ENCODE measurements at places on chromosomes 2 and 18.

DNA sequence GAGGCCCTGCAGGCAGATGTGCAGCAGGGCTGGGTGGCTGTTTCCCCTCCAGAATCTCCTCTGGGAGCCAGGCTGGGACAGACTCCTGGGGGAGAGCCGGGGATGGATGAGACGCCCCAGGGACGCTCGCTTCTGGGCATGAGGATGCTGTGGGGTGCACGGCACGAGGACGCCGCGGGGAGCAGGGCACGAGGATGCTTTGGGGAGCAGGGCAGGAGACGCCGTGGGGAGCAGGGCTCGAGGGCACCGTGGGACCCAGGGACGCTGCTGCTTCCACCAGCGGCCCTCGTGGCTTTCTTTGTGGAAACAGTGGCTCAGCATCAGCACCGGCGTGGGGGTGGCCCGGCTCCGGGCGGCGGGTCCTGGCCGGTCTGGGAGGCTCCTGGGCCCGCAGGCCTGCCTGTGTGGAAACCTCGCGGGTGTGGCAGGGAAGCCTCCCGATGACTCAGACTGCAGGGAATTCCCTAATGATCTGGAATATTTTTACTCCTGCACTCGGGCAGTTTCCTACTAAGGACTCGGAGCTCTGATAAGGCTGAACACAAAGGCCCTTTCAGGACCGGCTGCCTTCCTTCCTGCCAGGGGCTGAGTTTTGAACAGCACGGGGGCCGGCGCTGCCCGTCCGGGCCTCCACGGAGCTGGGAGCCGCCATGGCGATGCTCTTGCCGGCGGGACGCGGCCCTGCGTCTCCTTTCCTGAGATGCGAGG, 62.6 kb downstream of the NFATC1 start:
- DNase-seq, result peak; percentile 93

- DNase-seq, result peak; percentile 59
Observed at GRCh38 chr2:12931186-12931844, 214.6 kb downstream of the TRIB2 start.

DNA sequence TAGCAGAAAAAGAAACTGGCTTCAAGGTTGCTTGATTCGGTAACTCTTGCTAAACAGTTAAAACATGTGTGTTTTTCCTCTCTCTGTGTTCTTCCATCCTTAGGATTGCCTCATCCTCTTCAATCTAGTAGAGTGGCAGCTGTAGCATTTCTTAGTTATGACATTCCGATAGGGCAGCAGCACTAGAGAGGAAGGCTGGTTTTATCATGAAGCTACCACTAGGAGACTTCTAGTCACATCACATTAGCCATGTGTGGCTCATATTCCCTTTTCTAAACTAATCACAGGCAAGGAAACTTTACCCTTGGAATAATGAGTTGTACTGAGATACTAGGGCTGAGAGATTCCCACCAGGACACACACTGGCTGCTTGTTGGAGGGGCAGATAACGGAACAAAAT, 187.6 kb downstream of the DOK6 start:
- DNase-seq, result no peak

DNA sequence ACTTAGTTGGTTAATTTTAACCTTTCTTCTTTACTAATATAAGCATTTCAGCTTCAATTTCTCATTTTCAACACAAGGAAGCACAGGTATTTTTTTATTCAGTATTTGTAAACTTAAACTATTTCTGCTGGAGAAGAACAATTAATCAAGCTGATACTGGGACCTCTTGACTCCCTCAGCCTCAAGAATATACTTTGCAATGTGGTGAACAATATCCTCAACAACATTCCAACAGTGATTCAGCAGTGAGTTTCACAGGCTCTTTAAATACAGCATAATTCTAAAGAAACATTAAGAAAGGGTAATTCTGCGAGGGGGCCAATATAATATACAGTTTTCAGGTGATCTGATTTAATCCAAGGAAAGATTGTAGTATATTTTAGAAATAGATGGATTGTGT, 10.0 kb downstream of the RAPGEF4 start:
- peak; percentile 41 for DNase-seq

DNA sequence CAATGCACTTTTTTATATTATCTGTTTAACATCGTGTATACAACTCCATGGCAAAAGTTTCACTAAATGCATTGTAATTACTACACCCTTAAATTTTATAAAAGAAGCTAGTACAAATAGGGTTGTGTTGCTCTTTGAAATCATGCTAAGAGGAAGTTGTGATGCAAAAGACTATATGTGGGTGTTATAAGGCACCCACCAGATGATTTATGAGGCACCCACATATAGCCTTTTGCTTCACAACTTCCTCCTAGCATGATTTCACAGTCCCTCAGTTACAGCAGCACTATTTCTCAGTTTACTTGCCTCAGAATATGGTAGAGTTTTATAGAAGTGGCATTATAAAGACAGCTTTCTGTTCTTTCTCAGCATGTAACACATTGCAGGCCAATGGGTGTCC, 277.3 kb upstream of the DOK6 start:
- DNase-seq, result no peak

- DNase-seq, result no peak
Observed at GRCh38 chr2:122389694-122390093, 634.2 kb downstream of the TSN start.

GRCh38 chr18:23592911-23593310, 6.6 kb upstream of the NPC1 start:
- no peak for DNase-seq

- peak; percentile 52 for DNase-seq
Observed at GRCh38 chr2:54469484-54470053, 13.4 kb downstream of the SPTBN1 start.

All from endothelial cell of umbilical vein (primary cell).